CD4-positive, alpha-beta T cell treated with Interleukin-15 for 1 hour (primary cell): ENCODE measurements at places on chromosomes 6 and 20.

- DNase-seq = no peak
These were observed 10.2 kb downstream of the SLC29A1 start for GRCh38 chr6:44233567-44234100.

DNA sequence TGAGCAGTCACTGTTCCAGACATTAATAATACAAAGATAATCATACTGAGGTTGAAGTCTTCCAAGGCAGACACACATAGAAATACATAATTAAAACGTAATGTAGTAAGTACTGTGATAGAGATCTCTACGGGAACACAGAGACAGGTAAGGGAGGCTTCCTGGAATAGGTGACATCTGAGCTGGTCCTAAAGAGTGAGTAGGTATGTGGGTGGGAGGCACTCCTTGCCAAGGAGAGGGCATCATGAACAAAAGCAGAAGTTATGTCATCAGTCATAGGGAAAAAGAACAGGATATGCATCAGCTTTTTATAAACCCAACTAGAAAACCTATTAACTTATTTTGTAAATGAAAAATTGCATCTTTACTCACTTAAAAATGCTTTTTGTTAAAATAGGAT is 110.0 kb downstream of the MAP7 start:
- DNase-seq = no peak

DNA sequence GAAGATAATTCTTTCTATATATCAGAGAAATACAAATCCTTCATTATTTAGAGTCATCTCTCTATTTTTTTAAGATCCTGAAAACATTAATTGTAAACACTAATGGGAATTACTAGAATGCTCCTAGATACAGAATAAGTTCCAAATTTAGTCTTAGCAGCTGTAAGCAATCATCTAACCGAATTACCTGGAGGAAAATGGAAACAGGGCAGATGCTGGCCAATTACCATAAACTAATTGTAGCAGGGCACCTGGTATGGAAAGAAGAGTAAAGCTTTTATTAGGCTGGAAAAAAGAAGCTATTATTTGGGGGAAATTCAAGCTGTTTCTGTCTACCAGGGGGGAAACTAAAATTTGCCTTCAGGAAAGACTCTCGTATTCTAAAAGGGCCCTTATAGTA is 257.5 kb downstream of the MMUT start:
- DNase-seq = no peak

DNA sequence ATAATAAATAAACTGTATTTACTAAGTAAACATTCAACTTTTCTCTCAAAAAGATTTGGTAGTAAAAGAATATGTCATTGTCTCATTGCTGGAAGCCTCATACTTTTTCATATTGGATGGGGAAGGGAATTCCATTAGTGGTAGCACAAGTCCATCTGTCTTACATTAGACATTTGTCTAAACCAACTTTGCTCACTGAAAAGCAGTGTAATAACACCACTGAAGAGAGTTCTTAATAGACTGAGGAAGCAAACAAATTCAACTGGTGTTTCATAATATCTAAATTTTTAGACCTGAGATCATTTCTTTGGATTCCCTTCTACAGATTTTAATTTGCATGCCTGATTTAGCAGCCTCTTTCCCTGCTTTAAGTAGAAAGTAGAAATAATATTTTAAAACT is 62.7 kb downstream of the PLCB1 start:
- DNase-seq = no peak

- no peak for DNase-seq
These were observed 513.7 kb upstream of the SULF2 start for GRCh38 chr20:48298851-48299484.

- DNase-seq = no peak
These were observed 82.3 kb downstream of the DNAH8 start for GRCh38 chr6:38797391-38797790.

- DNase-seq = no peak
These were observed 25.1 kb upstream of the CMTR1 start for GRCh38 chr6:37407948-37408347.

DNA sequence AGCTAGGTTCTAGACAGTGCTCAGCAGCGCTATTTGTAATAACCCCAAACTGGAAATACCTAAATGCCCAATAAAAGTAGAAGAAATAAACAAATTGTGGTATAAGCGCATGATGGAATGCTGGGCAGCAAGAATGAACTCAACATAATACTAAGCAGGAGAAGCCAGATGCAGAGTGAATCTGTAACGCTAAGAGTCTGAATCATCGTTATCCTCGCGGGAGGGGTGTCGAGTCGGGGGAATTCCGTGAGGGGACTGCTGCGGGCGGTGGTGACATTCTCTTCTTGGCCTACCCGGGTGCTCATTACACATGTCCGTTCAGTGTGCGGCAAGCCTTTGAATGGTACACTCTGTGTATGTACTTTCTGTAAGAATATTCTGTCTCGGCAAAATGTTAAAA is 83.7 kb downstream of the SULF2 start:
- no peak for DNase-seq

DNA sequence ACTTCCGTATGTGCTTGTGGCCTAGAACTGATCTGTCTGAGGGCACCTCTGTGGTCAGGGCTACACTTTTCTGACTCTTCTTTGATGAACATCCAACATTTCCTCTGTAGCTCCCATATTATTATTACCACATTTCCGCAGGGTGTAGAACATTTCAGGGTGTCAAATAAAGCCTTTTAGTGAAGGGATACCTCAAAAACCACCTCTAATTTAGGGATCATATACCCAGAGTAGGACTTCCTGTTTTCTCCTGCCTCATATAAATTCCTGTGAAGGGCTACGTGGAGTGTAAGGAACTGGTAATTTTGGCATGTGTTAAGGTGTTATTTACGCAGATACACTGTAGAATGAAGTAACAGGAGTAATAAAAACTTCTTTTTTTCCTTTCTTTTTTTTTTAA is 5.5 kb upstream of the MUC22 start:
- DNase-seq = no peak

DNA sequence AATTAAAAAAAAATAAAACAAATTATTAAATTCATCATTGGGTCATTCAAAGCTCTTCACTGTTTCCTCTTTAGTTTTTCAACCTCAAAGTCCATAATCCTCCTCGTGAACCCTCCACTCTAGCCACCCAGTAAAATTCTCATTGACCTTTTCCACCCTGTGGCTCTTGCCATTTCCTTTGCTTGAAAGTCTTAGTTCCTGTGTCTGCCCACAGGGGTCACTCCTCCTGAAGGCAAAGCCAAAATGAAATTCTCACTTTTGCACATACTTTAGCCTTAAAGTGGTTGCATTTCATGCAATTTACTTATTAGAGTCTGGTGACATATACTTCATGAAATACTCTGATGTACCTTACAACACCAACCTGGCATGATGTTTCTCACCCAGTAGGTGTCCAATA is 263.7 kb downstream of the BMP2 start:
- DNase-seq = no peak

GRCh38 chr6:129342243-129342642 is 367.7 kb downstream of the ARHGAP18 start:
- no peak for DNase-seq

GRCh38 chr6:47202644-47203205 is 107.0 kb downstream of the TNFRSF21 start:
- no peak for DNase-seq

DNA sequence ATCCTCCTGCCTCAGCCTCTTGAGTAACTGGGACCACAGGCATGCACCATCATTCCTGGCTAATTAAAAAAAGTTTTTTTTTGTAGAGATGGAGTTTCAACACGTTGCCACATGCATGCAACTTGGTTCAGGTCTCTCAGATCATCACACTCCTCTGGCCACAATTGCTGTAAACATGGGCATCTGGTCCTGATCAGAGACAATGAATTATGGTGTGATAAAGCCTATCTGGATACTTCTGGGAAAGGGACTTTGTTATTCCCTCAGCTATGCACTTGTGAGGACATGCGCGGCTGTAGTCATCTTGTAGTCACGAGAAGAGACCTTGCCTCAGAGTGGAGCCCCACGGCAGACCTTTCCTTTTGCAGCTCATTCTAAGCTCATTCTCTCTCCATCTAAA is 210.9 kb upstream of the ZFP64 start:
- DNase-seq = no peak

GRCh38 chr6:47633141-47633540 is 65.2 kb upstream of the ADGRF4 start:
- no peak for DNase-seq

GRCh38 chr6:148789948-148790347 is 43.1 kb downstream of the UST start:
- no peak for DNase-seq

- DNase-seq = no peak
These were observed 9.1 kb downstream of the PRND start for GRCh38 chr20:4730780-4731179.
